Astrocyte (in vitro differentiated cells and primary cell): ENCODE measurements at places on chromosomes 3 and 15. TPM values are rescaled to one million over a fixed set of nuclear protein-coding genes. Genes with fewer than 3 reads are reported as not detected.

Gene LRRC31
- 0.16 TPM in 1 of 2 replicates, not detected in the other for total RNA-seq

DNA sequence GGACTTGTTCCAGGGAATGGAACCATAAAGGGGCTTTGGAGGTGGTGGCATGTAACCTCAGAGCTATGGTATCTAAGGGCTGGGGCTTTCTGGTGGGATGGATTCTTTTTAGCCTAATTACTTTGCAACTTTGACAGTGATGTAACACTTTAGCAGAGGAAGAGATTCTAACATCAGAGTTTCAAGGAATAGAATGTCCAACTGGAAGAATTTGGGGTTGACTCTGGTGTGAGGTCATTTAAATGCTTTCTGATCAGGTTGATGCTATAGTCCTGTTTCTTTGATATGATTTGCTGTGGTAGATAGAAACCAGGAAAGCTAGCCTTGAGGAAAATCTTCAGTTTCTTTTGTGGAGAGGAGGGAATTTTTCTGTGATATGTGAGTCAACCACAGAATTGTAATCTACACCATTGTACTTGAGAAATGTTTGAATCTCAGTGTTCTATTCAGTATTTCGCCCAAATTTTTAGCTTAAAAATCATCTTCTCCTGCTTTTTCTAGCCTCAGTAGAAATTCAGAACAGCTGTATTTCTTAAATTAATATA is 40.0 kb downstream of the ATP2C1 start:
- peak; percentile 73 for DNase-seq

DNA sequence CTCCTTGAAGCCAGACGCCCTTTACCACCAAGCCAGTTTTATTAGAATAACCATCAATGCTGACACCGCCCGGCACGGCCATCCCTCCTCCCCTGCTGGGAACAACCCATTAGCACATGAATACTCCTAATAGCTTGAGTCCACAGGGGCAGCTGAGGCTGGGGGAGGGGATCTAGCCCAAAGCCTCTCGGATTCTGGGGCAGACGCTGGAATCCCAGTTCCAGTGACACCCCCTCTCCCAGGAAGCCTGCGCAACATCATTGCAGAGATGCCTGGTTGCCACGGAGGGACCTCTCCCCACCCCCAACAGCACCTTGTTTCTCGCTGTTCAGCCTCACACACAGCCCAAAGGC is 1.2 kb upstream of the LINGO1 start:
- DNase-seq, result no peak

GRCh38 chr3:108394016-108394415 is 97.7 kb downstream of the HHLA2 start:
- no peak for DNase-seq

DNA sequence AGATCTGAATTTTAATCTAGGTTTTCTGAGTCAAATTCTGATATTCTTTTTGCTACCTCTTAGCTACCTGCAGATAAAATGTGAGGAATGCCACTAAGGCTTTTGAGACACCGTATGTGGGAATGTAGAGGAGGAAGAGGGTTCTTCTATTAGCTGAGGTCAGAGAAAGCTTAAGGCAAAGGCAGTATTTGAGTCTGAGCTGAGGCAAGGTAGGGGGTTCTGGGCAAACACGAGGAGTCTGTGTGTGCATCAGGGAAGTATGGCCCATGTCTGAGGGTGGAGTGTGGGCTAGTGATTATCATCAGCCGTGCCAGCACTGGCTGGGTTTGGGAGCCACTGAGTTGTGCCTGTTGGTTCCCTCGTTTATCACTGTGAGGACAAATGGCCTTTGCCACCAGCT is 181.1 kb downstream of the SOX2 start:
- DNase-seq, result no peak

Gene GALNT15
- 0.95 and 3.0 TPM in 2 replicates for total RNA-seq

- no peak for DNase-seq
These were observed 79.4 kb downstream of the PEX5L start for GRCh38 chr3:179957264-179957845.

- DNase-seq, result no peak
These were observed 379.5 kb upstream of the ATP10A start for GRCh38 chr15:26242565-26243071.
